Activated naive CD4-positive, alpha-beta T cell treated with anti-CD3 and anti-CD28 coated beads, Interleukin-2, amount 50 U/mL, for 72 hours (primary cell): ENCODE measurements at places on chromosomes 5 and 9.

DNA sequence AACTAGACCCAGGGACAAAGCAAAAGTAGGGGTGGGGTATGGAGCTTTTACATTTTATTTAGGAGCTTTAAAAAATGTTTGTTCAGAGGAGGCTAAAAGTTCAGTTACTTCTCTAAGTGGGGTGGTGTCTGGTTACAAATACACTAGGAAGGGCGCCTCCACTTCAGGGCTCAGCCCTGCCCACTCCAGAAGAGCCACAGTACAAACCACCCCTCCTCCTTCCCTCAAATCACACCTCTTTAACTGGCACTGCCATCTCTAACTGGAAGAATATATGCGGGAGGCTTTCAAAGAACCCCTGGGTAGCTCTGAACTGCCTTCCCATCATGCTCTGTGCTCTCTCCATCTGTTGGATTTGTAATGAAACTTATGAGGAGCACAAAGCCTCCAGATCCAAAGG is 98.8 kb upstream of the NFIB start:
- DNase-seq: no peak

DNA sequence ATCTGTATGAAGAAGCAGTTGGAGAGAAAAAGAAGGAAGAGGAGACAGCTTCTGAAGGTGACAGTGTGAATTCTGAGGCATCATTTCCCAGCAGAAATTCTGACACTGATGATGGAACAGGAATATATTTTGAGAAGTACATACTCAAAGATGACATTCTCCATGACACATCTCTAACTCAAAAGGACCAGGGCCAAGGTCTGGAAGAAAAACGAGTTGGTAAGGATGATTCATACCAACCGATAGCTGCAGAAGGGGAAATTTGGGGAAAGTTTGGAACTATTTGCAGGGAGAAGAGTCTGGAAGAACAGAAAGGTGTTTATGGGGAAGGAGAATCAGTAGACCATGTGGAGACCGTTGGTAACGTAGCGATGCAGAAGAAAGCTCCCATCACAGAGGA is 48.7 kb downstream of the CMYA5 start:
- DNase-seq: no peak

GRCh38 chr5:2960294-2960693 is 208.8 kb upstream of the IRX2 start:
- no peak for DNase-seq

- DNase-seq: no peak
Measured at GRCh38 chr5:157354800-157355199, 88.9 kb downstream of the CYFIP2 start.

GRCh38 chr9:113985968-113986585 is 92.0 kb downstream of the AMBP start:
- no peak for DNase-seq

DNA sequence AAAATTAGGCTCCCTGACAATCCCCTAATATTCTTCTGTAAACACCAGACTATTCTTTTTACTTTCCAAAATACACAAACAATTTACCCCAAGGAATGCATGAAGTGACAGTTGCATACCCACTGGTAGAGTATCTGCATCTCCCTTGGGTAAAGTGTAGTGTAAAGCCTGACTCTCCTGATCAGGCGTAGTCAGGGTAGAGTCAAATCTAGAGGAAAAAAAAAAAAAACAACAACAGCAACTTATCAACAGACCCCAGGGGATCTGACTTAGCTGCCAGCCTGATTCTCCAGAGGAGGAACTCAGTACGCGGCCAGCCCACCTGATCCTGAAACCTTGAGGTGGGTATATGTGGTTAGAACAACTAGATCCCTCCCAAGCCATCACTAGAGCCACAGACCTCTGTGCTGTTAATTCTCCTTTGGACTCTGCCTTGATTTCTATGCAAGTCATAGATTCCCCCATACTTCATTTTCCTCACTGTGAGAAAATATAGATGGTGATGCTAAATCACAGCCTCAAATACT is 61.0 kb downstream of the ZNF608 start:
- no peak for DNase-seq

- DNase-seq: no peak
Measured at GRCh38 chr9:107275530-107275929, 7.5 kb upstream of the RAD23B start.

DNA sequence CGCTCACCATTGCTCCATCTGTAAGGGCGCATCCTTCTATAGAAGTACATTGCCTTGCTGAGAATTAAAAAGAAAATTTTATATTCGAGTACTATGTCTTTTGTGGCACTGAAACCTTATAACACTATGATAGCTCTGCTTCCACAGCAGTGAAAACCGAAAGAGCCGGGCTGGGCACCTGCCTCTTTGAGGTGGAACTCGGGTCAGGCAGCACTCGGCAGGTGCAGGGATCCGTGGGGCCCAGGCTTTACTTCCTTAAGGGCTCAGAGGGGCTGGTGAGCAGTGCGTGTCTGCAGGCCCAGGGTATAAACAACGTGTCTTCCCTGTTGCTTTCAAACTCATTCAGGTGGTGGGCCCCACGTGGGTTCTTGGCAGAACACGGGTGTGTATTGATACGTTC is 69.9 kb downstream of the OTULIN start:
- no peak for DNase-seq

GRCh38 chr9:109039539-109039938 is 26.2 kb upstream of the CTNNAL1 start:
- no peak for DNase-seq

DNA sequence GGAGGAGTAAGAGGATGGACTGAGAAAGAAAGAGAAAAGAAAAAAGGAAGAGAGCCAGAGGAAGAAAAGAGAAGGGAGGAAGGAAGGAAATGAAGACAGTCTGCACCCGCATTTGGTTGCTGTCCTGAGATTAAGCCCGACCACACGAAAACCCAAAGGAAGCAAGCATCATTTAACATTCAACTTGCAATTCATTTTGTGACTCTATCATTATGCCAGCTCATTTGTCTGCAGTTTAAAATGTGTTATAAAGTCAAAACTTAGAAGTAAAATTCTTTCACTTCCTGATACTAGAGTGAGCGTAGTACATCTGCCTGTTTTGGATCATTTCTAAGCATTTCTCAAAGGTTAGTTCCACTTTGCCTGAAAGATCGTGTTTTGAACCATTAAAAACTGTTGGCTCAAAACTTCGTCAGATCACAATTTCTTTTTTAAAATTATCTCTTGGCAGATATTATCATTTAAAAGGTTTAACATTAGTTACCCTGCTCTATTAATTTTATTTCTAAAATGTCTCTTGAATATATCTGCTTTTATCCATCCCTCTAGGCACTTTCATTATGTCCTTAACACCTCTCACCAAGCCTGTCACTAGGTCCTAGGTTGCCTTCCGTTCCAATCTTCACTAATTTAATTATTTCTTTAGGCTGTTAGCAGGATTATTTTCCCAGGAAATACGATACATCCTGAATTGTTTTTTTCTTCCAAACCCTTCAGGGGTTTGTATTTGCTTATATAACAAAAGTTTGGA is 240.9 kb downstream of the TLE4 start:
- DNase-seq: no peak

DNA sequence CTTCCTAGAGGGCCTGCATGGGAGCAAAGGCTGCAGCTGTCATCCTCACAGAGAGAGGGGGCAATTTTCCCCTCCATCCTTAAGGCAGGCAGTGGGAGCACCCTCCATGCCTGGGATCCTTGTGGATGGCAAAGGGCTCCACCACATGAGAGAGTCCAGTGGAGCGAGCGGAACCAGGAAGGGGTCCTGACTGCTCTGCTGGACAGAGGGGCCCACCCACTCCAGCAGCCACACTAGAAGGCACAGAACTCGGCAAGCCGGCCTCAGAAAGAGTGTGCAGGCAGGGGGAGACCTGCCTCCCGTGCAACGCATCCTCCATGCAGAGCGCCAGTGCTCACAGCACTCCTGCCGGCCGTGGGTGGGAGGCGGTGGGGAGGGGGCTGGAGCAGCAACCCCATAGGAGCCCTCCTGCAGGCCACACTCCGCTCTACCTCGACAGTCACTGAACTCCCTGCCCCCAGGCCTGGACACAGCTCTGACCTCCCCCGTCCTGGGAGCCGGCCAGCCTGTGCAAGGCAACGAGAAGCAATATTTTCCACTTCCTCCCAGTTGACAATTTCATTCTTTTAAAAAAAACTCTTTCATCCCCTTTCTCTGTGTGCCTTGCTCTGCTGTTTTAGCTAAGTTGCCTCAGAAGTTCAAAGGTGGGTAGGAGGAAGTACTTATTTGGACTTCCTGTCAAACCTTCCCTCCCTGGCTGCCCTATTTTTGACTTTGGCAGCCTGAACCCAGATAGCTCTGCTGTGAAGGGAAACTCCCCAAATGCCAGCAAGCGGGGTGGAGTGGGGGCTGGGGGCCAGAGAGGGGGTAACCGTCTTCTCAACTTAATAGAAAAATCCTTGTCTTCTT is 5.3 kb upstream of the LCP2 start:
- DNase-seq: peak; percentile 73
